Fibroblast of skin of abdomen (primary cell): ENCODE measurements at places on chromosomes 5 and 9.

DNA sequence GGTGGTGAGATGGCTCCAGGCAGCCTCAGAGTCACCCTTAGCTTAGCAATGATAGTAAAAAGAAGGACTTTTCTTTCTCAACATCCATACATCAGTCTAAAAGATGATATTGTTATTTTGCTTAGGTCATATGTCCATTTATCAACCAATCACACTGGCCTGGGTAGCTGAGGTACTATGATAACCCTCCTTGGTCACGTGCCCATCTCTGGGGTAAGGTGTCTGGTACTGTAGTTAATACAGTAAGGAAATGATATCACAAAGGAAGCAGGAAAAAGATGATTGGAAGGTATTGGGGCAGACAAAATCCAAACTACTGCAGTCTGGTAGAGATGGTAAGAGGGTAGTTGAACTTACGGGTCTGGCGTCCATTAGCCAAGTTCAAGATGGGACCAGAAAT is 5.1 kb upstream of the SMAD5 start:
- no peak for DNase-seq

DNA sequence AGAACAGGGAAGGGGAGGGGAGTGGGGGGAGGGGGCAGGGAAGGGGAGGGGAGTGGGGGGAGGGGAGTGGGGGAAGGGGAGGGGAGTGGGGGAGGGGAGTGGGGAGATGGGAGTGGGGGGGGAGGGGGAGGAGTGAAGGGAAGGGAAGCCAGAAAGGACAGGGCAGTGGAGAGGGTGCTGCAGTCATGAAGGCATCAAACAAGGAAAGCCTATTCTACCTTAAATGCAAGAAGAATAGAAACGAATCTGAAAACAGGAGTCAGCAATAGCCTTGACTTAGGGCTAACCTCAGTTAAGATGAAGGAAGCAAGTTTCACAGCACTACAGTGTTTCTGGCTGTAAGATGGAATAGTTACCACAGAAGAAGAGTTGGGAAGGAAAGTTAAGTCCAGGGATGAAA is 59.5 kb downstream of the CAMSAP1 start:
- no peak for DNase-seq

DNA sequence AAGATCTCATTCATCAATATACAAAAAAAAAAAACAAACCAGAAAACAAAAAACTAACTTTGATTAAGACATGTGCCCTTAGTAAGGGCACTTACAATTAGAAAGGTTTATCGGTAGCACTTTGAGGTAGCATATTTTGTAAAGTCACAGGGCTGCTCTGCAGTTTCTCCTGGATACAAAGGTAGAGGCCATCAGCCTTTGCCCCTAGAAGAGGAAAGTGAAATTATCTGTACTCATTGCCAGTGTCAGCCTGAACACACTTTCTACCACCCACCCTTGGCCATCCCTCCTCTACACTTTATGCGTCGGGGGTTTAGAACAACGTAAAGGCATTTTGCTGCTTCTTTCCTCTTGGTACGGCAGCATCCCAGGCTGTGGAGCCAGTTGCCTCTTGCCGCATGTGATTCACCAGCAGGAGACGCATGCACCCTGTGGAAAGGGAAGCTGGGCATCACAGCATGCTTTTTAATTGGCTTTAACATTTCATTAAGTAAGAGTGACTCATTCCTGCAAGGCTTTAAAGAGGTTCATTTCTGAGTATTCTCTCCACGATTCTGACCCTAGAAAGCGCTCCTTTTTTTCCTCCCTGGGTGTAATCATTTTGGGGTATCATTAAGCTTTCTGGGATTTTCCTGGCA is 84.6 kb downstream of the CEMIP2 start:
- peak; percentile 67 for DNase-seq

DNA sequence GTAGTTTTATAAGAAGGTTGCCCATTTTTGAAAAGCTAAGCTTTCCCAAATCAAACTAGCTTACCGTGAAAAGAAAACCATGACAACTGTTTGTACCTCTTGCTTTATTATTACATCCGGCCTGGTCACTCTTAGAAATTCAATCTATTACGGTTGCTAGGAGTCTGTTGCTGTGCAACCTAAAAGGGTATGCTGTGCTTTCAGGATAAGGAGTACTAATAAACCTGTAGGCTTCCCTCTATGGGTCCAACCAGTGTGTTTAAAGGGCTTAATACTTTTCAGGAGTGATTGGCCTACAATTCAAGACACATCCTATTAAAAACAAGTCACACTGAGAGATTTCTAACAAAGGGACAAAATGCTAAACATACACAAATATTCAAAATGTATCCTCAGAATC is 27.1 kb downstream of the RFX3 start:
- no peak for DNase-seq

GRCh38 chr9:137441289-137441934 is at the start of gene ENTPD8:
ENTPD8 (minus strand) TSS chr9:137441357; CDS start chr9:137438285, 3,072 bp downstream.
- no peak for DNase-seq
